ENCODE measurements at places on chromosomes 7 and 10.

- no peak for DNase-seq
Measured at GRCh38 chr7:129950933-129951225, 1.9 kb downstream of the UBE2H start.

DNA sequence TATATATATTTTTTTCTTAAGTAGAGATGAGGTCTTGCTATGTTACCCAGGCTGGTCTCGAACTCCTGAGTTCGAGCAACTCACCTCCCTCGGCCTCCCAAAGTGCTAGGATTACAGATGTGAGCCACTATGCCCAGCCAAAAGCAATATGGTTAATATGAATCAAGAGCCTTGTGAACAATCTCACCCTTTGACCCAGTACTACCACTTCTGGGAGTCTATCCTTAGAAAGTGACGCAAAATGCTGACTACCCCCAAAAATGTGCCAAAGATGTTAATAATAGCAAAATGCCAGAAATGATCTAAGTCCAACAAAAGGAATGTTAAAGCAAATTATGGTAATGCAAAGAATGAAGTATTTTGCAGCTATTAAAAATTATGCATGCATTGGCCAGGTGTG lies 44.3 kb downstream of the HOXA1 start:
- no peak for DNase-seq

DNA sequence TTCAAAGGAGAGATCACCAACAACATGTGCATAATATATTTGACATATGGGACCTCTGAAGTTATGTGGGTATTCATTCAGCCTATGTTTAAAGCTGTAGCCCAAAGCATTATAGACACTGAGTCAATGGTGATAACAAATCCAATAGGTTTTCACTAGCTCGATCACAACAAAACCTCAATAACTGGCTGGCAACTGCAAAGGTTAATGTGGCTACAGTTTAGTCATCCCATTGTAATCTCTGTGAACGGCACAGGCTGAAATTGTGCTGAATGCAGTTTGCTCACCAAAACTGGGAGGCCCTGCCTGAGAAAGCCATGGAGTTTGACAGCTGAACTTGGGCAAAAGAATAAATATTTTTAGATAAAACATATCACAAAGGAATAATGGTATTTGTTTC lies 152.4 kb upstream of the ADO start:
- DNase-seq: peak; percentile 51

DNA sequence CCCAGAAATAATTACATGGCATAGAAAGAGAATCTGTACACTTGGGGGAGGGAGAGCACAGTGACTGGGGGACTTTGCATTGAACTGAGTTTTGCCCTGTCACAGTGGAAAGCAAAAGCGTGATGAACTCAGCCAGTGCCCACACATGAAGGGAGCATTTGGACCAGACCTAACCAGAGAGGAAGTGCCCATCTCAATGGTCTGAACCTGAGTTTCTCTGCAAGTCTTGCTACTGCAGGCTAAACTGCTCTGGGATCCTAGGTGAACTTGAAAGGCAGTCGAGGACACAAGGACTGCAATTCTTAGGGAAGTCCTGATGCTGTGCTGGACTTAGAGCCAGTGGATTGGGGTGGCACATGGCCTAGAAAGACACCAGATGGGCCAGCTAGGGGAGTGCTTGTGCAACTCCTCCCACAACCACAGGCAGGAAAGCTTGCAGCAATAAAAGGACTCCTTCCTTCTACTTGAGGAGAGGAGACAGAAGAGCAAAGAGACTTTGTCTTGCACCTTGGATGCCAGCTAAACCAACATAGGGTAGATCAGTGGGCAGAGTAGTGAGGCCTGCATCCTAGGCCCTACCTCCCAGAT lies 259.0 kb downstream of the GRM8 start:
- no peak for DNase-seq

DNA sequence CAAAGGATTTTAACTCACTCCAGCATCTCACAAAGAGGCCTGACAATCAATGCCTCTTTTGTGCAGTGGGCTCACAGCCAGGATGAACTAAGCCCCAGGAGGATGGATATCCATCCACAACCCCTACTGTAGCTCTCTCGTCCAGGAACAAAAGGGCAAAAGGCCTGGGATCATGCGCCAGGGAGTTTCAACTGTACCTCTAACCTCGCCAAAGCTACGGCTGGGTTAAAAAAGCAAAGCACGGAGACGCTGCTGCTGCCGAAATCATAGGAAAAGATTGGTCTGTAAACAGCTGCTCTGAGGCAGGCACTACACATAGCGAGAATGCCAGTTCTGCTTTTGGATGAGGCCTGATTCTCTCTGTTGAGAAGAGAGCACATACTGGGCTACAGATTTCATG lies 32.1 kb downstream of the VSTM4 start:
- DNase-seq: no peak

GRCh38 chr10:132468651-132469050 lies 68.9 kb upstream of the INPP5A start:
- DNase-seq: no peak

- peak; percentile 6 for DNase-seq
Measured at GRCh38 chr7:27515933-27516332, 146.8 kb downstream of the HIBADH start.
